ENCODE measurements at places on chromosomes 12 and 14.

DNA sequence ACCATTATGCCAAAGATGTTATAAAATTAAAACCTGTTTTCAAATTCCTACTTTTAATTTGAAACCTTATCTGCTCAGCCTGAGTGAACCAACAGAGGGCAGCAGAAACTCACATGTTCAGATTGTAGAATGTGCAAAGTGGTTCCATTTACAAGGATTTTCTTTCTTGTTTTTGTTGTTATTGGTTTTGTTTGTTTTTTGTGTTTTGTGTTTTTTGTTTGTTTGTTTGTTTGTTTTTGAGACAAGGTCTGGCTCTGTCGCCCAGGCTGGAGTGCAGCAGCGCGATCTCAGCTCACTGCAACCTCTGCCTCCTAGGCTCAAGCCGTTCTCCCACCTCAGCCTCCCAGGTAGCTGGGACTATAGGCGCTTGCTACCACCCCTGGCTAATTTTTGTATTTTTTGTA is 22.8 kb upstream of the GARIN2 start:
- no peak for DNase-seq

DNA sequence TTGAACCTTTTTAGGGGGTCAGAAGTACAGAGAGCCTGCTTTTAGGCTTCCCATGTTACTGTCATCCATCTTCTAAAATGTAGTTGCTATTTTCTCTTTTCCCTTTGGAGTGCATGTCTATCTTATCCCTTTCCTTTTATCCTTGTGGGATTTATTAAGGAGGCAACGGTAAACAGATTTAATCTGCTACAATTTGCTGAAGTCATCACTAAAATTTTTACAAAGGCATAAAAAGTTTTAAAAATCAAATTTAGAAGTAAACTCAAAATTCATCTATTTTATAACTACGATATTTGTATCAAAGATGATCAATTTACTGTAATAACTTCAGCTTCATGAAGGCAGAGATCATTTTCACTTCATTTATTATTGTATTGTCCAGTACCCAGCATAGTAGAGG is 118.7 kb downstream of the RPS6KA5 start:
- no peak for DNase-seq

GRCh38 chr12:92971859-92972524 is 42.9 kb upstream of the EEA1 start:
- no peak for DNase-seq

- no peak for DNase-seq
These were observed 104.4 kb upstream of the ATF7IP start for GRCh38 chr12:14261096-14261495.

GRCh38 chr14:76267322-76268046 is 108.5 kb upstream of the ESRRB start:
- peak; percentile 12 for DNase-seq

Data from SHP77 treated with DMSO at 0.1 percent for 48 hours (cell line).